ENCODE measurements at places on chromosomes 6 and 20.

- no peak for DNase-seq
Observed at GRCh38 chr6:13531956-13532355, 42.4 kb upstream of the SIRT5 start.

GRCh38 chr6:18842534-18842933, 455.4 kb downstream of the RNF144B start:
- DNase-seq: no peak

DNA sequence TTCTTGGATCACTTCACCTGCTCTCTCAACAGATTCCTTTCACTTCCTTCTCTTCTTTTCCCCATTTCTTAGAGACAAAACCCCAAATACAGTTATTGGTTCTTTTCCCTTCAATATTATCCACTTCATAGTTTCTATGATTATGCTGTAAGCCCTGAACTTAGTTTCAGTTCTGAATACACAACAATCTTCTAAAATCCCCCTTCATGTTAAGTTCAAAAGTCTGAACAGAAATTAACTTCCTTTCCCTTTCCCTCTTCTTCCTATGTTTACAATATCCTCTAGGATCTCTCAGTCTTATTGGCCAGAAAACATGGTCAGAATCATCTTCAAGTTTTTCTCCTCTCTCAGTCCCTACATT, 57.7 kb downstream of the OGFRL1 start:
- DNase-seq: no peak

- no peak for DNase-seq
Observed at GRCh38 chr20:23587631-23588030, 18.1 kb downstream of the CST9 start.

GRCh38 chr6:150485161-150485958, 114.3 kb upstream of the PLEKHG1 start:
- no peak for DNase-seq

GRCh38 chr6:44126320-44127149, 717 bp downstream of the MRPL14 start:
- DNase-seq: peak; percentile 15

DNA sequence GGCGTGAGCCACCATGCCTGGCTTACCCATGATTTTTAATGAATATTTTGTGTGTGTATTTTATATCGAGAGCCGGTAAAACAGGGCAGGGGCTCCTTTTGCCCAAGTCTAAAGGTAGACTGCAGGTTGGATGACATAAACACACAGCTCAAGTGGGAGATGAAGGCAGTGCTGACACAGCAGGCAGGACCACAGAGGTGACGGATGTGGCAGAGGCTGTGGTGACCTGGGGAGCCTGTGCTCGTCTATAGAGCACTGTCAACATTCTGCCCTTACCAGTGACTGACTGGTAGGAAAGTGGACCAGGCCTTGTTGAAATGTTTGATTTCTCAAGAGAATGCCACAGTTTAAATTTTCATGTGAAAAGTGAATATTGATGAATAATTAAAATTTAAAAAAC, 137.5 kb downstream of the ZFP64 start:
- no peak for DNase-seq

DNA sequence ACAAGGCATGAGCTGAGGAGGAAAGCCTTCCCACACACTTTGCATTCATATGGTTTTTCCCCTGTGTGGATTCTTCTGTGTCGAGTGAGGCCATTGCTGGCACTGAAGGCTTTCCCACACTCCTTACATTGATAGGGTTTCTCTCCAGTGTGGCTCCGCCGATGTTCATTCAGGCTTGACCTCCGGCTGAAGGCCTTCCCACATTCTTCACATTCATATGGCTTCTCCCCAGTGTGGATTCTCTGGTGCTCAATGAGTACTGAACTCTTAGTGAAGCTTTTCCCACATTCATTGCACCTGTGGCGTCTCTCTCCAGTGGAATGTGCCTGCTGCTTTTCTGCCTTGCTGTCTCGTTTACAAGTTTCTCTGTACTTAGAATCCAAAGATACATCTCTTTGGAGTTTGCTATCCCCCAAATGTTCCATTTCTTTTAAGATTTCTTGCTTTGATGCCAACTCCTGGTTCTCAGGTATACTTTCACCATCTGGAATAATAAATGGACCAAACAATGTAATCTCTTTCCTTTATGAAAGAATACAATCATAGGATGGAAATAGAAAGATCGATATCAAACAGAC, 9.5 kb downstream of the ZSCAN31 start:
- no peak for DNase-seq

DNA sequence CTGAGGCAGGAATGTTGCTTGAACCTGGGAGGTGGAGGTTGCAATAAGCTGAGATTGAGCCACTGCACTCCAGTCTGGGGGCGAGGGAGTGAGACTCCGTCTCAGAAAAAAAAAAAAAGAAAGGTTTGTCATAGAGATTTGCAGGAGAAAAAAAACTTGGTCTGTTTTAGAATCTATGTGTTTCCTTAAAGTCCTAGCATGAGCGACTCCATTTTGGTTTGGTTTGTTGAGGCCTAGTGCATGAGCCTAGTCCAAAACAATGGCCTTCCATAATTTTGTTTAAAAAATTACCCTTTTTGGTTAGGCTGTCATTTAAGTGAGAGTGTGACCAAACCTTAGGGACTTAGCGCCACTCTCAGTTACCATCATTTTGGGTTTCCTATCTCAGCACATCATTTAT, 8.2 kb upstream of the GNMT start:
- DNase-seq: no peak

DNA sequence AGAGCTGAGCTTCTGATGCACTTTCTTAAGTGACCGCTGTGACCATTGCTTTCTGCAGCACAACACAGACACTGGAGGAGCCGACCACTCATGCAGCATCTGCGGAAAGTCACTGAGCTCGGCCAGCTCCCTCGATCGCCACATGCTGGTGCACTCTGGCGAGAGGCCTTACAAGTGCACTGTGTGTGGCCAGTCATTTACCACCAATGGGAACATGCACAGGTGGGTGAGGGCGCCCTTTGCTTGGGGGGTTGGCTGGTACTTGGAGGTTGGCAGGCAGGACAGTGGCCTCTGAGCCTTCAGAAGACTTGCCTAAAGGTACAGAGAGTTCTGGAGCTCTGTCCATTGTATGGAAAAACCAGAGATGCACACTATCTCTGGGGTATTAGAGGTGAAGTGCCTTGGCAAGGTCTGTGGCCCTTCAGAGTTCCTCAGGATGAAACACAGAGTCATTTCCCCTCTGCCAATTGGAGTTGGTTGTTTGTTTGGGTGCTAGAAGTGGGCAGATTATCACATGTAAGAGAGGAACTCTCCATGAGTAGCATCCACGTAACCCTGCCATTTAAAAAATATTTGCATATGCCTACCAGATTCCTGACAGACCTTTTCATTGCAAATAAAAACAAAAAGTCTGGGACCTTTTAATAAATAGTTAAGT, 81.5 kb downstream of the RREB1 start:
- no peak for DNase-seq

DNA sequence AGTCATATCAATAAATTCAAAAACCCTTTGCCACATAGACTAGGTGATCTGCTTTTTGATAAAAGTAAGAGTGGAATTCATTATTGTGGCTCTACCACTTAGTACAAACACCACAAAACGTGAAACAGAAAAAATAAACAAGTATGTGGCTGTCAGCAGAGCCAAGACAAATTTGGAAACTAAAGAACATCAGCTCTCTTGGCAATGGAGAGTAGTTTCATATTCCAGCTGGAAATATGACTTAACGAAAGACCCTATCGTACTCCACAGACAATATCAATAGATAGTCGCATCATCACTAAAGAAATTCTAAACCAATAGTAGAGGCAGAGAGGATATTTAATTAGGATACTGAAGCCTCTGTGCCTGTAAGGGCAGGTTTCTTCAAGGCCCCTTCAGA, 20.8 kb downstream of the TBX18 start:
- no peak for DNase-seq

DNA sequence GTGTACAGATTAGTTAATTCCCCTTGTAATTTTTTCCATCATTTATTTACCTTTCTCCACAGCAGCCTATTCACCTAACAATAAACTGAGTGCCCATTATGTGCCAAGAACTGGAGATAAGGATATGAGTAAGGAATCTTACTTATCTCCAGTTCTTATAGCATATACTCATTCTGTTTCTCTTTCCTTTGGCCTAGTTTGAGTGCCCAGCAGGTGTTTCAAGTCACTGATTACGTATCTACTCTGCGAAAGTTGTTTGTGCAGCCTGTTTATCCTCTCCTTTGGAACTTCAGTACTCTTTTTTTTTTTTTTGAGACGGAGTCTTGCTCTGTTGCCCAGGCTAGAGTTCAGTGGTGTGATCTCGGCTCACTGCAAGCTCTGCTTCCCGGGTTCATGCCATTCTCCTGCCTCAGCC, 17.3 kb upstream of the POU5F1 start:
- no peak for DNase-seq

DNA sequence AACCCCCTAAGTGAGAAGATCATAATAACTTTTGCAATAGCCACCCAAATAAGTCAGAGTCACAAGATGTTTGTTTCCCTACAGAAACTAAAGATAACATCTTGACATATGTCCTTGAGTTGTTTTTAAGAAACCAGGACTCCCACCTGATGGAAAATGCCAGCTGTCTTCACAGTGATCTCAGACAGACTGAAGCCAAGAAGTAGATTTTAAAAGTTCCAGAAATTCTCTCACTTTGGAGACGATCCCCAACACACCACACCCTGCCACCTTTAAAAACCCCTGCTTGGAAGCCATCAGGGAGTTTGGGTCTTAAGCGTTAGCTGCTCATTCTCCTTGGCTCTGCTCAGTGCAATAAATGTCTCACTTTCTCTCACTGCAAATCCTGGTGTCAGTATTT, 63.0 kb downstream of the GPR6 start:
- DNase-seq: no peak

GRCh38 chr6:139744891-139745290, 370.4 kb upstream of the CITED2 start:
- DNase-seq: no peak

DNA sequence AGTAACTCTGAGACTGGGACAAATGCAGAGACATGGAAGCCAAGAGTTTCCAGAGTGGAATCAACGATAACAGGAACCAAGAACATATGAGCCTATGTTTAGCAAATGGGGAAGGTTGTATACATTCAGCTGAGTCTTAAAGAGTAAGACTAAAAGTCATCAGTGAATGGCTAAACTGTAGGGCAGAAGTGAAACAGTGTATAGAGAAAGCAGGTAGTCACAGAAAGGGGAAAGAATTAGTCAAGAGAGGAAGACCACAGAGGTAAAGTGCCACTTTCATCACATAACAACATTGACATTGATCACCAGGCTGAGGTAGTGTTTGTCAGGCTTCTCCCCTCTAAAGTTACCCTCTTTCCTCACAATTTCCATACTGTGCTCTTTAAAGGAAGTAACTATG, 306.5 kb upstream of the SPTLC3 start:
- DNase-seq: no peak

All from NCI-H2081 (cell line).